T follicular helper cell (primary cell): ENCODE measurements at places on chromosomes 4 and X.

GRCh38 chr4:114926583-114926982, 186.8 kb downstream of the NDST4 start:
- no peak for DNase-seq

DNA sequence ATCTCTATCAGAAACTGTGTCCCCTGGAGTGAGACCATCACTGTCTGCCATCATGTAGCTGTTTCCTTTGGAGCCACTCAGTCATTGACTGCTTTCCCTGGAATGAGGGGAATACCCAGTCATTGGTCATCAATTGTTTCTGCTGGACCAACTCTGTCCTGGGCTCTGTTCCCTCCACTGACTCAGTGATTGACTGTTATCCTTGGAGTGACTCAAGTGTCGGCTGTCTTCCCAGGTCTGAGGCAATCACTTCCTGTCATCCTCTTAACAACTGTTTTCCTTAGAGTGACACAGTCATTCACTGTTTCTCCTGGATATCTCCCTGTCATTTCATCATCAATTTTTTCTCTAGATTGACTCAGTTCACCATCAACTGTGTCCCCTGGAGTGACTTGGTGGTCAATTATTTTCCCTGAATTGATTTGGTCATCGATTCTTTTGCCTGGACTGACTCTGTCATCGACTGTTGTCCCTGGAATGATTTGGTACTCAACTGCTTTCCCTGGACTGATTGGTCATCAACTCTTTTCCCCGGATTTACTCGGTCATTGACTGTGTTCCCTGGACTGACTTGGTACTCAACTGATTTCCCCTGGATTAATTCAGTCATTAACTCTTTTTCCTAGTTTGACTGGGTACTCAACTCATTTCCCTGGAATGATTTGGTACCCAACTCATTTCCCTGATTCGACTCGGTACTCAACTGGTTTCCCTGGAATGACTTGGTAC, 327.9 kb upstream of the VCX start:
- no peak for DNase-seq

- no peak for DNase-seq
These were observed 30.9 kb downstream of the FAM9B start for GRCh38 chrX:9003041-9003440.

GRCh38 chr4:79959652-79960051, 113.4 kb downstream of the ANTXR2 start:
- DNase-seq, result no peak

- no peak for DNase-seq
These were observed 71.2 kb downstream of the MSX1 start for GRCh38 chr4:4930677-4931076.

- no peak for DNase-seq
These were observed 54.1 kb upstream of the PDLIM5 start for GRCh38 chr4:94397635-94398034.

- DNase-seq, result no peak
These were observed 445.5 kb downstream of the PCDH10 start for GRCh38 chr4:133594390-133595207.

- no peak for DNase-seq
These were observed 40.5 kb upstream of the BMP2K start for GRCh38 chr4:78735697-78736096.

- no peak for DNase-seq
These were observed 486.0 kb upstream of the CTSO start for GRCh38 chr4:156439576-156440200.

DNA sequence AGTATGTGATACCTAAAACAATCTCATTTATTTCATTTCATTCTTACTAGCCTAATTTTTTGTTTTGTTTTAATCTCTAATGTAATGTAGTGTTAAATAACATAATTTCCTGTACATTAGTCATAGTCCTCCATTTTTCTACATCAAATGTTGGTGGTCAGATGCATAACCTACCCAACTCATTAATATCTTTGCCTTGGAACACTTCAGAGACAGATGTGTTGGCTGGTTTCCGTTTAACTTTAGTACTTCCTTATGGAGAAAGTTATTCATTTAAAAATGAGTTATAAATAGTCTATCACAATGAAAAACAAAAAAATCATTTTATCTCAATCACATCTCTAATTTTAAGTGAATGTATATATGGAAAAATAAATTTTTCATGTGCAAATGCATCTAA, 190.2 kb downstream of the ANTXR2 start:
- no peak for DNase-seq

DNA sequence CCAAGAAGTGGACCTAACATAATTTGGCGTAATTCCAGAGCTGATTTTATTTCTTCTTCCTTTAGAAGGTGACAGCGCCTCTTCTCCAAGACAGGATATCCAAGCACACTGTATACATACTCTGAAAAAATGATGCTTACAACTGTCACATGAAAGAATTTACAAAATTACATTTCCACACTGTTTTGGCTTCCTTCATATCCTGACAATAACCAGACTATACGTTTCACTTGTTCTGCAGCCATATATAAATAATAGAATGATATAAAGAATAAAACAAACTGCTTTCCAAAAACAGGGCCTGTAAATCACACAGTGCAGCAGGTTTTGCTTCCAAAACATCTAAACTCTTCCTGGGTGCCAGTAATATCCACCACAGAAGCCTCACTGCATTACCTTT, 141.6 kb downstream of the FBXO8 start:
- DNase-seq, result no peak

DNA sequence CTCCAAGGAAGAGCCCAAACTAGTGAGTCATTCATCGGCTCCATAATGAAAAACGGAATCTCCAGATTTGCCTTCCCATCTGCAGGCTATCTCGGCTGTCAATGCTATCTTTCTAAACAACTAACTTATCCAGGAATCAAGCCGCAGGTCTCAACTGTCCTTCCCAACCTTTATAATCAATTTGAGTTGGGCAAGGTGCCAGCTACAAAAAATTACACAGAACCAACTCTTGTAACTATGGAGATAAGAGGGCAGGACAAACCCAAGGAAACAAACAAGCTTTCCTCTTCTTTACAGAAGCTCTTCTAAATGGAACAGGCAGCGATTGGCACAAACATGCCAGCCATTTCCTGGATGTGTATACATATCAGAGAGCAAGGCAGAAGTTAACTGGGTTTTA, 61.2 kb upstream of the RAI2 start:
- DNase-seq, result no peak

DNA sequence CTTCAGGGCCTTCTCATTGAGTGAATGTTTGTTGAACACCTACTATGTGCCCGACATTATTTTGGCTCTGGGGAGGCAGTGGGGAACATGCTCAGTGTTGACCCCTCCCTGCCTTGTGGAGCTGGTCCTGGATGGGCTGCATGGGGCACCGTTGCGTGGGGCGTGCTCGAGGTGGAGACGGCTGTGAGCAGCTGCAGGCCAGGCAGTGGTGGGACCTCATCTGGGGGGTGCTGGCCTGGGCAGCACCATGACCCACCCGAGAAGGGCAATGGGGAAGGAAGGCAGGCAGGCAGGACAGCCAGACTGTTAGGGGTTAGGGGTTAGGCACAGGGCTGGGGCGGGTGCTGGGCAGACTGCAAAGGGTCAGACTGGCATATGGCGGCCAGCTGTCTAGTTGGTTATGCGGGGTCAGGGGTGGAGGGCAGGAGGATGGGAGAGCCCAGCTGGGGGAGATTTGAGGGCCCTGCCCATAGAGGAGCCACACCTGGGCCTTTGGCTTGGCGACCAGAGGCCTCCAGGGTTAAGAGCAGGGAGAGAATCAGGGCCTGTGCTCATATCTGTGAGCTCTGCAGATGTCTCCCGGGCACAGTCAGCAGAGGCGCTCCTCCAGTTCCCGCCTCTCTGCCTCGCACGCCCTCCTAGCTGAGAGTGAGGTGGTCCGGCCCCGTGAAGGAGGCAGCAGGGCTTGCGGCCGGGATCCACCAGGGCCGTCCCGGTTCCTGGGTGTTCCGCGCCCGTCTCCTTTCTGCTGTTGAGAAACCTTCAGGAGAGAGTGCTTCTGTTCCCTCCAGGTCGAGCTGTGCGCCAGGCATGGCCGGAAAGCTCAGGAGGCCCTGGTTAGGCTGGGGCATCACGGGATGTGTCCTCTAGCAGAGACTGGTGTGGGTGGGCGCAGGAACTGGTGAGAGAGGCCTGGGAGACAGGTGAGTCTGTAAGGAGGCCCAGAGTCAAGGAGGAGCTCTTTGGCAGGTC, 73.3 kb downstream of the RGS12 start:
- DNase-seq, result no peak

DNA sequence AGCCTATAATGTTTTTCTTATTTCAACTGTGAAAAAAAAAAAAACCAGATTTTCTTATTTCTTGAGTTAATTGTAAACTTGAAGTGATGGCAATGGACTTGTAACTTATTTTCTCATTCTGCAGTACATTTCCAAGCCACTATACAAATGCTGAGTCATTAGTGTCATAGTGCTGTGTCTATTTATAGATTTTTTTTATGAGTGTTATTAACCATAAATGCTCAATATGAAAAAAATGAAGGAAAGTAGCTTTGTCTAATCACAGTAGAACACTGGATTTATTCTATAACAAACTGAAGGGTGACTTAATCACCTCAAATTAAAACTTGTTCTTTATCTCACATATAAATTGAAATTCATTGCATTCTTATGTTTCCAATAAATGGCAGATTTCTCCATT, 718.6 kb downstream of the CCSER1 start:
- DNase-seq, result no peak

DNA sequence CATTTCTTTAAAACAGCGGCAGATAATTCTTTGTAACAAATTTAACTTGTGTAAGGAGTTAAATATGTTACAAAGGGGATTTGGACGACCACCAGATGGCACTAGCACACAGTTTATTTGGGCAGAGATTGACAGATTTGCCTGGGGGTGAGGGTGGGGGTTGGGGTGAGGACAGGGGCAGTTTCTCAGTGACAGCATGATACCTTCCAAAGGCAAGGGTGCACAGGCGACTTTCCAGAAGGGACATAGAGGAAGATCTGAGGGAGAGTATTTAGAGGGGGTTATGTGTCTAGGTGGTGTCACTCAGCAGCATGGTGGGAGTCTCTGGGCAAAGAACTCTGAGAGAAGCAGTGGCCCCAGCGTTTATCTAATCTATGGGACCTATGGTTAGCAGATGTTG, 9.6 kb upstream of the TMA16 start:
- peak; percentile 21 for DNase-seq

GRCh38 chr4:55635741-55636655, at the start of gene NMU:
Gene NMU, minus strand, starts transcription at chr4:55636298. Its CDS starts 106 bp downstream, at chr4:55636192.
- peak; percentile 1 for DNase-seq

DNA sequence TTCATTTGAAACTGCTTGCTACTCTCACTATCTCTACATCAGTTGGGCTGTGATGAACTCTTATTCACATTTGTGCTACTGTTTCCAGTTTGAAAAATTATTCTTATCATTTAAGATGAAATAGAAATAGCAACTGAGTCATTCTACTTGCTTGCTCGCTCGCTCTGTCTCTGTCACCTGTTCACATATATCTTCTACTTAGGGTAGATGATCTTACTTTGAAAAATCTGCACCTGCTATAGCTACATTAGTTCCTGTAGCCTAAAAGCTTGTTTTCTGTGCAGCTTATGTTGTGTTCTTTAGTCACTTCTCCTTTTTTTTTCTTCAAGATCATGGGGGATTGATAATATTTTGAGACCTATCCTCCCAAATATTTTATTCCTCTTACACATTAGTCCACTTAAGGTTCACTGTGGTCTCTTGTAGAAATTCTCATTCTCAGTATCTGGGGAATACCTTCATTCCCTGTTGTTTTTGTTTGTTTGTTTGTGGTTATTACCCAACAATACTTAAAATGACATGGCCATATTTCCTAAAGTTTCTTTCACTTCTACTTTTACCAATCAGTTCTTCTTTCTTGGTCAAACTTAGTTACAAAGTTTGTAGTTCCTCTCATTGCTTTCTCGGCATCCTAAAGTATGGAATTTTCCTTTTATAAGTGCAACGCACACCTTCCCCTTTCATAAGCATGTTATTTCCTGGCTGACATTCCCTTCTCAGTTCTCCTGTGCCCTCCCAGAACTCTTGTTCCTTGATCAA, 36.5 kb downstream of the CLCN5 start:
- no peak for DNase-seq

DNA sequence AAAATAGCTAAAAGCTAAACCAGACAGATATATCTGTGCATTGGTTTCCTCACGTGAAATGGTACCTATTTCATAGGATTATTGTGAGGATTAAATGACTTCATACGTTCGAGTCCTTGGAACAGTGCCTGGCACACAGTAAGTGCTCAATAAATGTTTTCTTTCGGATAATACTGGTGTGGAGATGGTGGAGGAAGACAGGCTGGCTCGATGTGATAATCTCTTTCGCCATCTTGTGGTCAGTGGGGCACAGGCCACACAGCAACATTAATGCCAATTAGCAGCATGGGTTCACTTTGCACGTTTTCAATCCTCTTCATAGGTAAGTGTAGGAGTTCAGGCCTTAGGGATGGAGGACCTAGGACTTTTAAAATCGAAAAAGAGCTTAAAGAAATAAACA, 9.3 kb downstream of the PAGE4 start:
- DNase-seq, result no peak

DNA sequence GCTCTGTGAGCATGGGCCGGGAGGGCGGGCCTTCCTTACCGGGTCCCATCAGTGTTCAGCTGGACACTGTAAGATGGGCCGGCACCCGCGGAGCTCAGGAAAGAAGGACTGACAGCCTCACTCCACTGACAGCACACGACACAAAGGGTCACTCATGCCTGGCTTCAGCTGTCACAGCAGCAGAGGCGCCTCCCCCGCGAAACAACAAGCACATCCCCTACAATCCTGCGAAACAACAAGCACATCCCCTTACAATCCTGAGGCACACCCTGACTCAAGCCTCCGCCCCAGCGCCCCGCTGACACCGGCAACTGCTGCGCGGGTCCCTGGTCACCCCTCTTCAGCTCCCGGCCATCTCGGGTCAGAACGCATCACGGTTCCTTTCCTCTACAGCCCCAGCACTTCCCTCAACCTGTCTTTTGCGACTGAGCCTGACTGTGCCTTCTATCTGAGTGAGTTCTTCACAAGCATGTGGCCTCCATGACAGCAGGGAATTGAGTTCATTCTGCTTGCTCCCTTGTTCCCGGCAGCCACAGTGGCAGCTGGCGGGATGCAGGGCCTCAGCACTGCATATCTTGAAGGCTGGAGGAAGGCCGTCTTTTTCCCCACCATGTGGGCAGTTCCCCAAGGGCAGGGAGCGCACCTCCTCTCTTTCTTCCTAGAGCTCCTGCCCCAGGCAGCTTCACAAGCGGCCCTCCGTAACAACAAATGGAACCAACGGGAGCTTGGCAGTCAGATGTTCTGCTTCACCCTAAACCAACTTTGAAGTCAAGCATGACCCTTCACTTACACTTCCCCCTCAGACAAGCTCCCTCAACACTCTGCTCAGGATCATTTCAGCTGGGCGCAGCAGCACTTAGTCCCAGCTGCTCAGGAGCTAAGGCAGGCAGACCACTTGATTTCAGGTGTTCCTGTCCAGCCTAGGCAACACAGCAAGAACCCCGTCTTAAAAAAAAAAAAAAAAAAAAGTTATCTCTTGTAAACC, 39.6 kb downstream of the SCD5 start:
- DNase-seq, result no peak

DNA sequence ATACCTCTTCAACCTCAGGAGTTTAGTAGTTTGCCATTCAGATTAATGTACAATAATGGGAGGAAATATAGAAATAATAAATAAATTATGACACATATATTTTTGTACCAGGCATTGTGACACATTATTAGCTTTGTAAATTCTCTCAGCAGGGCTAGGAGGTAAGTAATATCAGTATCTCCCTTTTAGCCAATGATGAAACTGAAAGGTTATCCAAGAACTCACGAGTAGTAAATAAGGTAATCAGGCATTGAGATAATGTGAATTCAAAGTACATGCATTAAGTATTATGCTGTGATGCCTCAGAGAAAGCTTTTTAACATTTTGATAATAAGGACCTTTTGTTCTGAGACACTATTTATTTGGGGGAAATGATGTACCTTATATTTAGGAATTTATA, 5.3 kb upstream of the ARAP2 start:
- DNase-seq, result no peak
